ENCODE measurements at places on chromosomes 3 and 15.

- DNase-seq = no peak
Observed at GRCh38 chr15:100692671-100693070, 90.3 kb downstream of the ASB7 start.

GRCh38 chr15:53305554-53305953, 453.9 kb downstream of the WDR72 start:
- no peak for DNase-seq

GRCh38 chr15:88127432-88127790, 129.1 kb downstream of the NTRK3 start:
- no peak for DNase-seq

GRCh38 chr15:63029676-63030075, 12.9 kb upstream of the TPM1 start:
- DNase-seq = no peak

- no peak for DNase-seq
Observed at GRCh38 chr3:36991147-36991546, 1.8 kb downstream of the EPM2AIP1 start.

DNA sequence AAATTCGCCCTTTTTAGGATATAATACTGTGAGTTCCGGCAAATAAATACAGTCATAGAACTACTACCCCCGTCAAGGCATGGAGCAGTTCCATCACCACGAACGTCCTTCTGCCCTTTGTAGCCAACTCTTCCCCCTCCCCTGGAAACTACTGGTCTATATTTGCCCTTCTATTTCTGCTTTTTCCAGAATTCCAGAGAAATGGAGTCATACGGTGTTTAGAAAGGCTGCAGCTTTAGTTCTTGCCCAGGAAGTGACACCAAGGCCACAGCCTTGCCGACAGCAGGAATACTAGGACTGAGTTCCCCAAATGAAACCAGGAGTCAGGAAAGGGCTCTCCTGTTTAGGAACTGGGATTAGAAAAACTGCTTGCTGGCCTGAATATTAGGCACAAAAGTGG, 291.2 kb downstream of the FAM43A start:
- no peak for DNase-seq

GRCh38 chr3:151926956-151927355, 53.5 kb downstream of the SUCNR1 start:
- DNase-seq = no peak

- no peak for DNase-seq
Observed at GRCh38 chr3:64332459-64333350, 107.4 kb upstream of the PRICKLE2 start.

GRCh38 chr15:73994912-73995622, 551 bp downstream of the PML start:
- no peak for DNase-seq

GRCh38 chr3:120399372-120399771, 50.2 kb upstream of the LRRC58 start:
- no peak for DNase-seq

DNA sequence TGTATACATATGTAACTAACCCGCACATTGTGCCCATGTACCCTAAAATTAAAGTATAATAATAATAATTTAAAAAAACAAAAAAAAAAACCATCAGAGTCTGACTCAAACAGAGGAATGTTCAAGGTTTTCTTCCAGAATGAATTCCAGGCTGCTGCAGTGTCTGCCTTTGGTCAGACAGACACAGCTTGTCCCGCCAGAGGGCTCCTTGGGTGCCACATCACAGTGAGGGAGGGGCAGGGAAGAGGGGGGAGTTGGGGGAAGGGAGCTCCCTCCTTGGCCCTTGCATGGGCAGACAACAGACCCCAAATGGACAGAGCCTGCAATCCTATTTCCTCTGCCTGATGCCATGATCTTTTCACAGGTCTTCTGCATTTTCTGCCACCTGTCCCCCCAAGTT, 36.5 kb downstream of the ITGB5 start:
- peak; percentile 59 for DNase-seq

GRCh38 chr15:39453620-39454019, 127.3 kb upstream of the THBS1 start:
- DNase-seq = no peak

DNA sequence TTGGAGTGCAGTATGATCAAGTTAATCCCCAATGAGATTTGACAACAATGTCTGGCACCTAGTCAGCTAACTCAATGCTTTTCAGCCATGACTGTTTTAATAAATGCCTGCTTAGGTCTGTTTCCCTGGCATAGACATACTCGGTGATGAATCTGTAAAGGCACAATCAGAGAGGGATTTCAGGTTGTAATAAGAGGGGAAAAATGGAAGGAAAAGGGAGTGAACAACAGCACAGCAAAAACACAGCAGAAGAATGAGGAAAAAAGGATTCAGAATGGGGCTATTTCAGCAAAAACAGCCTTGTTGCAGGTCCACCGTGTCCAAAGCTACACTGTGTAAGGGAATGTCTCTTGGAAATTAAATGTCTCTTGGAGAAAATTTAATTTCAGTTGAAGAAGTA, 19.3 kb upstream of the CHD2 start:
- DNase-seq = no peak

- DNase-seq = no peak
Observed at GRCh38 chr3:49727154-49727923, 3.6 kb upstream of the GMPPB start.

DNA sequence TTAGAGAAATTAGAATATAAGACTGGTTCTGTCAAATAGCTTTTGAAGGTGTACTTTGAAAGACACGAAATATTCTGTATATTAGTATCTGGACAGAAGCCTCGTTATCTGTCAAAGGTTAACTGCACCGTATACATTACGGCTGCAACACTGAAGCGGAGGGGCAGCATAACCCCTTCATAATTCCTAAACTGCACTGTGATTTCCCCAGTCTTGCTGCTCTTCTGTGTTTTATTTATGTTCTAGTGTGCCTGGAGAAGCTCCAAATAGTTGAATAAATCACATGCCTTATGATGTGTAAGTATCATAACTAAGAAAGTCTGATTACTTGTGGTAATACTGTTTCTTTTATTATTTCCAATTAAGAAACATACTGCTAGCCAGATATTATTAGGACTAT, 285.7 kb upstream of the ROBO2 start:
- DNase-seq = no peak

DNA sequence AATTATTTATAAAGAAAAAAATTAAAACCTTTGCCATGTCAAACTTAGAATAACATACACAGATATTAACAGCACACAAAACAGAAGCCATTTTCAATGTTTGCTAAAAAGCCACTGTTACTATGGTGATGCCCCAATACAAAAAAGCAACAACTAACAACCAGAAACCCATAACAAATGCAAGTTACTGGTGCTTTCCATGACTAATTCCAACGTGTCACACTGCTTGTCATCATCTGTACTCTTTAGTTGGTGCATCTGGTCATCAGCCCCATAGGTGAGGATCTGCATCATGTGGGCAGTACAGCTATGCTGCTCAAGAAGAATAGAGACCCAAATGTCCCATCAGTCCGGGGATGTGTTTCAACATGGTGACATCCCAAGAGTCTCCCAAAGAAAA, 52.8 kb downstream of the ATP8B4 start:
- peak; percentile 32 for DNase-seq

DNA sequence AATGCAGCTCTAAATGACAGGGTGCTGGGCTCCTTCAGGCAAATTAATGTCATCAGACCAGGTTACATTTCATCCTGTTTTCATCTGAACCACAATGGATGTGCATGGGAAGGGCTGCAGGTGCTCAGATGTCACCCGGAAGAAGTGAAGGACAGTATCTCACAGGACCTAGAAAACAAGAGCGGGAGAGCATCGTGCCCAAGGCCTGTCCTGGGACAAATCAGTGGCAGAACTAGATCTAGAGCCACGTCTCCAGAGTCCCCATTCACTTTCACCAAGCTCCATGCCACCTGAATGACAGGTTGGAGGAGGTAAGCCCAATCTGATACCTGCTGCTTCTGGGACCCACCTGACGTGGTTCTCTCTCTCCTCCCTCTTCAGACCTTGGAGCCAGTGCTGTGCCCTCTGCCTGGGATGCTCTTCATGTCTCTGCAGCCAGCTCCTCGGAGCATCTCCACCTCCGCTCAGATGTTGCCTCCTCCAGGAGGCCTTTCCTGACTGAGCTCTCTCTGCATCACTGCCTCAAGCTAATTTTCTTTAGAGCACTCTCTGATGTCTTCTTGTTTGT, 77.3 kb downstream of the CPN2 start:
- no peak for DNase-seq

GRCh38 chr3:72582211-72582878, 265.9 kb downstream of the SHQ1 start:
- DNase-seq = no peak

GRCh38 chr15:63483521-63484371, 20.6 kb upstream of the USP3 start:
- DNase-seq = peak; percentile 80

DNA sequence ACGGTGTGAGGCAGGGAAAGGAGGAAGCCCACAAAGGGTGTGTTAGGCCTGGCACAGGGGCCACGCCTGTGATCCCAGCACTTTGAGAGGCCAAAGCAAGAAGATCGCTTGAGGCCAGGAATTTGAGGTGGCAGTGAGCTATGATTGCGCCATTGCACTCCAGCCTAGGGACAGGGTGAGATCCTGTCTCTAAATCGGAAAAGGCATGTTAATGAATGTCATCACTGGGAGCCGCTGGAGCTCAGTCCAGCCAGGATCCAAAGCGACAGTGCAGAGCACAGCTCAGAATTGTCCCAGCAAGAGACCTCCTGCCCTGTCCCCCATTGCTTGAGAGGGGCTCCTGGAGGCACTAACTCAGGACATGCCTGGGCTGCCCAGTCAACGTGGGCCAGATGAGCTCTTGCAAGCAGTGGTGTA, 15.0 kb upstream of the FBLN2 start:
- DNase-seq = no peak

DNA sequence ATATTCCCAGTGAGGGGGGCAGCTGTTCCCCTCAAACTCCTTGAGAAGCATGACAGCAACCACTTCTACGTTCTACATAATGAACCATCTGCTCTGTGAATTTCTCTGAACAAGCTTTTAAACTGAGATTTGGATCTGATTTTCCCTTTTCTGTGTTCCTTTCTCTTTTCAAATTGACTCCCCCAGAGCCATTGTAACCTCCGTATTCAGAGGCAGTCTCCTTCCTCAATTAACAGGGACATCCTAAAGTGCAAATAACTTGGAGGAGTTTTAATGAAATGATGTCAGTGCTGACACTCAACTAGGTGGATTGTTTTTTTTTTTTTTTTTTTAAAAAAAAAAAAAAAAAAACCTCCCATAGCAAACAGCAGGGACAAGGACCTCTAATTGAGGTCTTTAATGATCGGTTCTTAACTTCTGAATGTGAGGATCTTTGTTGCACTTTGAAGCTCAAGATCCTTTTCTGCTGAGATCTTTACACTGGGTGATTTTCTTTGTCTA, 48.8 kb downstream of the ADAMTS9 start:
- DNase-seq = no peak

GRCh38 chr3:359672-360071, 163.1 kb downstream of the CHL1 start:
- no peak for DNase-seq

DNA sequence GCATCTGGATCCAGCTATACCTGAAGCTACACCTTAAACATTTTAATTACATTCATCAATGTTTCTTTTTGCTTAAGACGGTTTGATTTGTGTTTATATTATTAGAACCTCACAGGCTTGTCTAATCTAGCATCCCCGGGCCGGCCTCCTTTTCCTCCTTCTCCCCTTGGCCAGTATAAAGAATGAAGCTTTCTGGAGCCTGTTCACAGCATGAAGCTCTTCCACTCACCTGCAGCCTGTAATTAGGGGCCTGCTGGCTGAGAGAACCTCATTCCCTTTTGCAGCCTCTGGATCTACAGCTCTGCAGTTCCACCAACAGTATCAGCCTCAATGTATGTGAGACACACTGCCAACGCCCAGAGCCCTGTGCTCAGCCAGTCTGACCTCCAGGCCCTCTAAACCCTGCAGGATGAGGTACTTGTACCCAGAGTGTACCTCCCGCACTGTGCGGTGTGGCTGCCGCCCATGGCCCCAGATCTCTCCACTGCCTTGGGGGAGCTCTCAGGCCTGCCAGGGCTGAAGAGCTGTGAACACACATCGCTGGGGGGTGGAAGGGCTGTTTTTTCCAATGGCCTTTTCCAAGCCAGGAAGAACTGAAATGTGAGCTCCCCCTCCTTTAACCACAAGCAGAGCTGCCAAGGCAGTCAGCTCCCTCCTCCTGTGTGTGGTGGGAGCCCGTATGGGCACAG, 114.7 kb upstream of the ALDH1A3 start:
- peak; percentile 8 for DNase-seq

GRCh38 chr3:81095956-81096355, 665.5 kb downstream of the GBE1 start:
- no peak for DNase-seq

- DNase-seq = no peak
Observed at GRCh38 chr15:59369597-59369996, 3.1 kb downstream of the MYO1E start.

GRCh38 chr3:122077293-122078234, 22.4 kb downstream of the CD86 start:
- DNase-seq = no peak

GRCh38 chr15:77024273-77025082, 29.6 kb downstream of the PSTPIP1 start:
- DNase-seq = peak; percentile 58

GRCh38 chr3:185976977-185977678, 39.3 kb upstream of the TRA2B start:
- peak; percentile 80 for DNase-seq

DNA sequence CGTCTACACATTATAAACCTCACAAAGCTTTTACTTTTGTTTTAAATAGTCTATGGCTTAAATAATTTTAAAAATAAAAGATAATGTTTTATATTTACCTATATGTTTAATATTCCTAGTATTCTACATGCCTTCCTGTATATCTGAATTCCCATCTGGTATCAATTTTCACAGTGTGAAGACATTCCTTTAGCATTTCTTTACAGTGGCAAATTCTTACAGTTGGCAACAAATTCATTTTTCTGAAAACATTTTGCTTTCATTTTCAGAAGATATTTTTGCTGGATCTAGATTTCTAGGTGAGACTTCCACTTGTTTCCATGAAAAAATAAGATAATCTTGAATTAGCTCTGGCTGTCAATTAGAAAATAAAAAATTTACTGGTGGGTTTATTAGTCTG, 471.4 kb upstream of the NAALADL2 start:
- no peak for DNase-seq

DNA sequence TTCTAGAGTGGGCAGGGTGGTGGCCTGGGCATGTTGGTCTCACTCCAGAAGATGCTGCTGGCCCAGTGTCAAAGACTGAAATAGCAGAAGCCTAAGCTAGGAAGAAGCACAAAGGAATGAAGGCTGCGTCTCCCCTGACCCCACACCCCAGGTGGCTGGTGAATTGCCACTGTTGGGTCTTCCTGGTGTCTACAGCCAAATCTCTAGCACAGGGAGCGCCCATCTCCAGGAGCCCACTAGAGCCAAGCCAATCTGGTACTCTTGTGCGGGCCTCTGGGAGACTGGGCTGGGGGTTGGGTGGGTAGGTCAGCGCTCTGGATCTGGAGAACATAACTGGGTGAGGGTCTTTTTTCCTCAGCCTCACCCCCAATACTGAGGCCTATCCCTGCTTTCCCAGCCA, 894 bp downstream of the TUSC2 start:
- no peak for DNase-seq

GRCh38 chr15:70056091-70056680, 41.5 kb downstream of the TLE3 start:
- DNase-seq = no peak

- no peak for DNase-seq
Observed at GRCh38 chr3:18188491-18188890, 236.6 kb downstream of the SATB1 start.
